ENCODE measurements at places on chromosomes 3 and 15. TPM values are rescaled to one million over a fixed set of nuclear protein-coding genes. Genes with fewer than 3 reads are reported as not detected.

- DNase-seq, result peak; percentile 77
Measured at GRCh38 chr15:23648920-23649515, 1.4 kb upstream of the MAGEL2 start.

GRCh38 chr15:94247789-94248638 lies 16.7 kb downstream of the MCTP2 start:
- no peak for DNase-seq

DNA sequence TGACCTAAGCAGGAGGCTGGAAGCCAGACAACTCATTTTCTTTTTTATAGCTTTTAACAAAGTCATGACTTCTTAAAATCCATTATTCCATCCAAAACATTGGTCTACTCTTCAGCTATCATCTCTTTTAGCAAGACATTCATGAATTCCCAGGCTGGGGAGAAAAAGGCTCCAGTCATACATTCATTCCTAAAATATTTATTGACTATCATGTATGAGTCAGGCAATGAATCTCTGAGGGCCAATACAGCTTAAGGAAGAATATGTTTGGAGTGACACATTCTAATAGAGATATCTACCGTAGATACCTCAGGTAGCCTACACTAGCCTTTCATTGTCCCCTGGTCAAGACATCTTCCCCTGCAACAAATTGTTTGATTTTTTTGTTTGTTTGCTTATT lies 196.4 kb upstream of the NANOGP8 start:
- DNase-seq, result no peak

GRCh38 chr3:44988073-44988472 lies 12.0 kb downstream of the EXOSC7 start:
- no peak for DNase-seq

The SCAANT1 gene
- not detected for total RNA-seq

GRCh38 chr15:84653910-84654688 lies at the start of gene WDR73:
TSS of gene WDR73 (minus strand) at chr15:84654283. CDS start at chr15:84654274, 9 bp downstream.
- DNase-seq, result peak; percentile 70

GRCh38 chr3:133410191-133410892 lies 10.5 kb downstream of the BFSP2 start:
- no peak for DNase-seq

GRCh38 chr3:151156618-151157216 lies 46.3 kb downstream of the GPR171 start:
- DNase-seq, result no peak

DNA sequence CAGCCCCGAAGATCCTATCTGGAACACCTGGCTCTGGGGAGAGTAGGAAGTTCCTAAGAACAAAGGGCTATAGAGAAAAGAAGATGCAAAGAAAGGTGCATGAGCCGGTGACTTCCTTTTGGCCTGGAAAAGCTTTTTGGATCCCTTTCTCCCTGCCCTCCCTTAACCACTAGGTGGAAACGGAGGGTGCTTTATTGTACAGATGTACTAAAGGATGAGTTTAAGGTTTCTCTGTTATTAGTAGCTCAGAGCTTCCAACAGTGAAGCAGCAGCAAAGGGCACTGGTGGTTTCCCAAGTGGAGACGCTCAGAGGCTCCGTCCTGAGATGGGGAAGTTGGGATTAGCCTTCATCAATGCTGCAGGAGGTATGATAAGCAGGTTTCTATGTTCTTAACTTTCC lies 5.9 kb upstream of the ADGRG7 start:
- no peak for DNase-seq

DNA sequence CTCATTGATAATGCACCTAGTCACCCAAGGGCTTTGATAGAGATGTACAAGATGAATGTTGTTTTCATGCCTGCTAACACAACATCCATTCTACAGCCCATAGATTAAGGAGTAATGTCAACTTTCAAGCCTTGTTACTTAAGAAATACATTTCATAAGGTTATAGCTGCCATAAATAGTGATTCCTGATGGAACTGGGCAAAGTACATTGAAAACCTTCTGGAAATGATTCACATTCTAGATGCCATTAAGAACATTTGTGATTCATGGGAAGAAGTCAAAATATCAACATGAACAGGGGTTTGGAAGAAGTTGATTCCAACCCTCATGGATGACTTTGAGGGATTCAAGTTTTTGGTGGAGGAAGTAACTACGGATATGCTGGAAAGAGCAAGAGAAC lies 135.2 kb downstream of the TLE3 start:
- DNase-seq, result no peak

DNA sequence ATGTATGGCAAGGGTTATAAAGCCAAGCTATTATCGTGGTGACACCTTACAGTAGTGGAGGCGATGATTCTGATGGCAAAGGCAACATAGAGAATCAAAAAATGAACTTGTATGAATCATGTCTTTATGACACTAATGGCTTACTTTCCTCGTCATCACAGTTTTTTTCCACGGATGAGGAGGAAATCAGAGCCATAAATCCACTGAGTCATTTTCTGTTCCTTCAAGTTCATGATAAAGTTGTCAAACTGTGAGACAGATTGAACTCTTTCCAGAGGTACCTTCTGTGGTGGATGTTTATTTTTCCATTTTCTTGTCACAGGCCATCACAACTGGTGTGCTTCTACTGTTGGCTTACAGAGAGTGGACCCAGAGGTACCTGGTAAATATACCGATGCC lies 8.5 kb downstream of the TMEM212 start:
- DNase-seq, result no peak

The TTC21A gene
- 2.8 TPM for total RNA-seq

The SAXO2 gene
- 3.1 TPM for total RNA-seq

DNA sequence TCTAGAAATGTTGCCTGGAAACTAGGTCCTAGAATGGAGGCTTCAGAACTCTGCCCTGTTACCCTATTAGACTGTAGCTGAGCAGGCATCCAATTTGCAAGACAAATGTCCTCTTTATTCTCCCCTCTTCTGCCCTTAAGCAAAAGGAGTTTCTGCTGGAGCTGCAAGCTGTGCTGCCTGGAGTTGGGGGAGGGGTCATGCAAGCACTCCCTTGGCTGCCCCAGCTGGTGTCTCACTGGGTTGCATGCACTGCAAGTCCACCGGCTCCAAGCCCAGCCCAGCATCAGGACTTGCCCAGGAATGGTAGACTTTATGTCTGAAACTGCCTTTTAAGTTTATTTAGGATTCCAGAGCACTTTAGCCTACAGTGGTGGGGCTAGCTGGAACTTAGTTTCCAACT lies 15.7 kb upstream of the RBP2 start:
- peak; percentile 48 for DNase-seq

DNA sequence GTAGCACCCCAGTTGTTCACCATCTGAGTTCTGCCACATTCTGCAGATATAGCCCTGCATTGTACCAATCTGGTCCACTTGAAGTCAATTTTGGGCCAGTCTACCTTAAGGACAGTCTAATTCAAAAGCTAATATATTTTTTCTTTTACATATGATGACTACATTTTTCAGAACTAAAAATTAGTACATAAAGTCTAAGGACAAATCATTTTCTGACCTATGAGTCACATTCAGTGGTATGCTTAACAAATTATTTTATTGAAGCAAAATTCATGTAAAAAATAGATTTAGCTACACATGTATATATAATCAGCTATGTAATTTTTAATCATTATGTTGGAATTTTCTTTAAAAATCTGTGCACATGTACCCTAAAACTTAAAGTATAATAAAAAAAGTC lies 52.1 kb upstream of the IL12A start:
- no peak for DNase-seq

DNA sequence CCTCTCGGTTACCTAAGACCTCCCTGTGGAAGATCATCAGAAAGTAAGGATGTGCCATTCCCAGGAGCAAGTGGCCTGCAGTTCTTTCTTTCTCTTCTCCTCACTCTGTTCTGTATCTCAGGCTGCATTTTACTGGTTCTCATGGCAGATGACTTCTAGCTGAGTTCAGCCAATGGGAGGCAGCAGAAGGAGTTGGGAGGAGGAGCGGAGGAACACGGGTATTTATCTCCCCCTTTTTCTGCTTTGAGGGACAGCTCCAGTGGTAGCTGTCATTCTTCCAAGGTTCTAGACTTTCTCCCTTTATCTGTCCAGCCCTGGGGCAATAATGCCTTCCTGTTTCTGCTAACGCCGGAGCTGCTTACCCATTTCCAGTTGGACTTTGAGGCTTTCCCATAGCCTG lies 339.9 kb downstream of the NR2F2 start:
- DNase-seq, result no peak

DNA sequence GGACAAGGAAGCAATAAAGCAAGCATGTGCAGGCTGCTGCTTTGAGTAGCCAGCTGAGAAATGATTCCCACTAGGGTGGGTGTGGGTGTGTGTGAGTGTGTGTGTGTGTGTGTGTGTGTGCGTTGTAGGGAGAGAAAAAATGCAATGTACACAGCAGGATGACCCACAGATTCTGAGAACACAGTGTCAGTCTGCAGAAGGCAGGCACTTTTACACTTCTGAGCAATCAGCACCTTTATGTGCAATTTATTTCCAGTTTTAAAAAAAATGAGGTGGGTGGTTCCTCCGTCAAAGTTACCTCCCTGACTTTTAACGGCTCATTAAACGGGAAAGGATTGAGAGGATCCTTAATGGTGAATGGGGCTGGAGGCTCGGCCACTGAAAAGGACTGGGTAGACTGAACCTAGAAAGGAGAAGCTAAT lies 38.5 kb upstream of the LIPC start:
- no peak for DNase-seq

The SCN11A gene
- 0.10 TPM for total RNA-seq
